ENCODE measurements at places on chromosomes 7 and 10.

DNA sequence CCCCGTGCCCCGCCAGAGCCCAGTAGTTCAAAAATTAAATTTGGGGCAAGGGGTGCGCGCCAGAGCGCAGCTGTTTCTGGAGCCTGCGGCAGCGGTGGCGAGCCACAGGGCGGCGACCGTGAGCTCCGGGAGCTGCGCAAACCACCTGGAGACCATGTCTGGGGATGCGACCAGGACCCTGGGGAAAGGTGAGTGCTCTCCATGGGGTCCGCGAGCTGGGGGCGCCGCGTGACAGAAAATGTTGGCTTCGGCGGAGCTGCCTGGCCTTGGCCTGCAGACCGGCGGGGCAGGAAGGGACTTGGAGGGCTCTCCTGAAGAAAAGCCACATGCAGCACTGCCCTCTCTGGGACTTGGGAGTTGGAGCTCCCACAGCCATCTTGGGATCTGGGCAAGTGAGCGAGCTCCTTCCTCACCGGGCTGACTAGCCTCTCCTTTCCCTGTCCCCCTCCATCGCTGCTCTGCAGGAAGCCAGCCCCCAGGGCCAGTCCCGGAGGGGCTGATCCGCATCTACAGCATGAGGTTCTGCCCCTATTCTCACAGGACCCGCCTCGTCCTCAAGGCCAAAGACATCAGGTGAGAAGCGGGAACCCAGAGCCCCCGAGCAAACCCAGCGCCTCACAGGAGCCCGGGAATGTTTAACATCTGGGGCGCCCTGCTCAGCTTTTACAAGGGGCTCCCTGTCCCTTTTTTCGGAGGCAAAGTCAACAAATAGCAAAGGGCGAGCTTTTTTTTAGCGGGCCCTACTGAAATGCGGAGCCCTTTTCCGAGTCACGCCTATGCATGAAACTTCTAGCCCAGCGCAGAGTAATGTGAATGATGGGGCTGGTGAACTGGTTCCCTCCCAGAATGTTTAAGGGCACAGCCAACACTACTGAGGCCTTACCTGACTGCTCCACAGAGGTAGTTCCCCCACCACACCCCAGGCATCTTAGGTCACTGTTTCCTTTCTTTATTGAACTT is 6.1 kb downstream of the GSTO2 start:
- peak; percentile 45 for DNase-seq

DNA sequence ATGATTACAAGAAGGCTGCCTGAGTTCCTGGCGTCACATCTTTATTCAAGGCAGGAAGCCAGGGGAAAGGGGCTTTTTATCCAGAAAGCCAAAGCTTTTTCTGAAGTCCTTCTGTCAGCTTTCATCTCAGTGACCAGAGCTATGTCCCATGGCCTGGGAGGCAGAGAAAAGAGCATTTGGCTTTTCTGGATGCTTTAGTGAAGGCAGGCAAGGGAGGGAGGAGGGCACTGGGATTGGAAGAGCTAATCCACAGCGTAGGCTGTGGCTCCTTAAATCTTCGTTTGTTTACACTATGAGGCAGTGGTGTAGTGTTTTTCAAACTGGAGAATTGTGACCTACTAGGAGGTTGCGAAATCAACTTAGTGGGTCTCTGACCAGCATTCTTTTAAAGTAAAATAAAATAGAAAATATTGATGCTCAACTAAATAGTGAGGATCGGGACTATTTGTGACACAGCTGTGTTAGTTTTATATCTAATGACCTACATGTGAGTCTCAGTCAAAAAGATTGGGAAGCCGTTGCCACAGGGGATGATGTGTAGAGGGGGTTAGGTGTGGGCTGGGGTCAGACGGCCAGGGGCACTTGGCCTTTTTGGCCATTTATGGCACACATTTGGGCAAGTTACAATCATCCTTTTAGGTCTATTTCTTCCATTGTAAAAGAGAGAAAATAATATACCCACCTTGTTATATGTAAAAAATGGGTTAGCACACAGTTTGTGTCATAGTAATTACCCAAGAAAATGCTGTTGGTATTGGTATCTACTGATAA is 14.1 kb downstream of the CRYGN start:
- DNase-seq, result no peak

GRCh38 chr10:87979847-87980246 is 116.4 kb downstream of the PTEN start:
- DNase-seq, result no peak

- no peak for DNase-seq
Measured at GRCh38 chr7:80273327-80273726, 138.7 kb downstream of the GNAI1 start.

- DNase-seq, result no peak
Measured at GRCh38 chr7:44978511-44979366, at the start of gene MYO1G. Gene MYO1G, minus strand, starts transcription at chr7:44979015. Its CDS starts 54 bp downstream, at chr7:44978961.

- no peak for DNase-seq
Measured at GRCh38 chr10:45408421-45409319, 34.7 kb downstream of the ALOX5 start.

- DNase-seq, result no peak
Measured at GRCh38 chr10:34343764-34344163, 471.3 kb downstream of the PARD3 start.
